ENCODE measurements at places on chromosomes 6 and 20. TPM values are rescaled to one million over a fixed set of nuclear protein-coding genes. Genes with fewer than 3 reads are reported as not detected.

The PRPH2 gene
- total RNA-seq = 3.3 TPM

- no peak for DNase-seq
Observed at GRCh38 chr6:124870611-124871459, 91.4 kb upstream of the RNF217 start.

The C6orf58 gene
- not detected for total RNA-seq

The EBF4 gene
- under 0.01 TPM for total RNA-seq

DNA sequence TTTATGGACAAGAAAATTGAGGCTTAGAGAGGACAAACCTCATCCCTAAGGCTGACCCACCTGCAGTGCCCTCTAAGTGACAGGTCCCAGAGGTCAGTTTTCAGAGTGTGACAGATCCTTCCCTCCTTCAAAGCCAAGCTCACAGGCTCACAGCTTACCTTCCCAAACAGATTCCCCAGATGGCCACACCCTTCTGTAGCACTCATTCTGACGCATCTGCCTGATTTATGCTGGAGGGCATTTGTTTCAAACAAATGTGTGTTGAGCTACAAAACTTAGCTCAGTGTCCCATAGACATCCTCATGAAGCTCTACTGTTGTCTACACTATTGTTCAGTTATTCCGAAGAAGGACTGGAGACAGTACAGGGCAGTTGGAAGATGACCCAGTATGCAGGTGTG lies 60.6 kb upstream of the RIN2 start:
- no peak for DNase-seq

The CD40 gene
- 2.5 TPM for total RNA-seq

The FILIP1 gene
- under 0.01 TPM for total RNA-seq
